ENCODE measurements at places on chromosomes 1 and 21. TPM values are rescaled to one million over a fixed set of nuclear protein-coding genes. Genes with fewer than 3 reads are reported as not detected.

The CALML6 gene
- polyA plus RNA-seq, result 211 TPM

The ROR1 gene
- 9.5 TPM for polyA plus RNA-seq

The CELA2B gene
- 4.1 TPM for polyA plus RNA-seq

The ST6GALNAC3 gene
- 3.7 TPM for polyA plus RNA-seq

The GBP6 gene
- polyA plus RNA-seq, result not detected

The CFAP45 gene
- 0.40 TPM for polyA plus RNA-seq

The NMNAT1 gene
- polyA plus RNA-seq, result 12.8 TPM

The ATP6V1G3 gene
- not detected for polyA plus RNA-seq

The KIF14 gene
- polyA plus RNA-seq, result 2.1 TPM

The DMRTA2 gene
- 0.32 TPM for polyA plus RNA-seq

The ANGPTL1 gene
- 42.8 TPM for polyA plus RNA-seq

The BSND gene
- 0.08 TPM for polyA plus RNA-seq

The SYT11 gene
- polyA plus RNA-seq, result 12.9 TPM

The NBPF6 gene
- polyA plus RNA-seq, result not detected

Measured in hindlimb muscle (tissue), 1 donor.